H1 (cell line): ENCODE measurements at places on chromosomes 3 and 15. TPM values are rescaled to one million over a fixed set of nuclear protein-coding genes. Genes with fewer than 3 reads are reported as not detected.

The LRRIQ4 gene
- not detected in 2 replicates for total RNA-seq

DNA sequence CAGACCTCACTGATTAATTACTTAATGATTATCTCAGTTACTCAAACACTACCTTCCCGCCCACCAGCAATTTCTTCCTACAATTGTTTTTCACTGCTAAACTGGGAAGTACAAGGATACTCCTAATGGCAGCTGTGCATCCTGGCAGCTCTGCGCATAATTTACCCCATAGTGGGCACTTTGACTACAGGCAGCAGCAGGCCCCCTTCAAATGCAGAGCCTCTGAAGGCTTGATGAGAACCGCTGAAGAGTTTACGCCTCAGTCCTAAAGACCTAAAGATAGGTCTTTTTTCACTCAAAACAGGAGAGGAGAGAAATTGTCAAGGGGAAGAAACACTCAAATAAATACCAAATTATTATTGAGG lies 10.7 kb downstream of the CCDC32 start:
- no peak for DNase-seq

The TGM5 gene
- not detected in 2 replicates for total RNA-seq

- no peak for DNase-seq
These were observed 72.2 kb downstream of the PPCDC start for GRCh38 chr15:75095594-75095993.
